Stimulated activated CD4-positive, alpha-beta T cell treated with anti-CD3 and anti-CD28 coated beads, Interleukin-1b, Interleukin-23, amount 100 ng/mL, for 24 hours (primary cell): ENCODE measurements at places on chromosomes 16 and 17.
A peak's percentile ranks its signal among the peaks of the same experiment; 100 is the strongest.

GRCh38 chr16:29653471-29653870 is 9.6 kb upstream of the SPN start:
- no peak for DNase-seq

DNA sequence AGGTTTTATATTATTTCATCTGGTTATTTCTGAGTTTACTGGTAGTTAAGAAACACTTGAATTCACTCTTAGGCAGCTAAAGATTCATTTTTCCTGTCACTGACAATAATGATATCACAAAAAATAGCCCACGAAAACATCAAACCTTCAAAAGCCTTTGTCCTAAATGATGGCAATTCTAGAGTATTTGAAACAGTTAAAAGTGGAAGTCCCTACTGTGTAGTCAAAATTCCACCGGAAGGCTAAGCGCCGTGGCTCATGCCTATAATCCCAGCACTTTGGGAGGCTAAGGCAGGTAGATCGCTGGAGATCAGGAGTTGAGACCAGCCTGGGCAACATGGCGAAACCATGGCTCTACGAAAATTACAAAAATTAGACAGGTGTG is 103.5 kb downstream of the HIC1 start:
- no peak for DNase-seq

GRCh38 chr17:82828875-82829487 is 10.8 kb downstream of the ZNF750 start:
- no peak for DNase-seq

GRCh38 chr16:86566601-86566965 is at the start of gene FOXC2:
FOXC2 (plus strand) TSS chr16:86566829; CDS start chr16:86567336, 507 bp downstream.
- DNase-seq: peak; percentile 52

DNA sequence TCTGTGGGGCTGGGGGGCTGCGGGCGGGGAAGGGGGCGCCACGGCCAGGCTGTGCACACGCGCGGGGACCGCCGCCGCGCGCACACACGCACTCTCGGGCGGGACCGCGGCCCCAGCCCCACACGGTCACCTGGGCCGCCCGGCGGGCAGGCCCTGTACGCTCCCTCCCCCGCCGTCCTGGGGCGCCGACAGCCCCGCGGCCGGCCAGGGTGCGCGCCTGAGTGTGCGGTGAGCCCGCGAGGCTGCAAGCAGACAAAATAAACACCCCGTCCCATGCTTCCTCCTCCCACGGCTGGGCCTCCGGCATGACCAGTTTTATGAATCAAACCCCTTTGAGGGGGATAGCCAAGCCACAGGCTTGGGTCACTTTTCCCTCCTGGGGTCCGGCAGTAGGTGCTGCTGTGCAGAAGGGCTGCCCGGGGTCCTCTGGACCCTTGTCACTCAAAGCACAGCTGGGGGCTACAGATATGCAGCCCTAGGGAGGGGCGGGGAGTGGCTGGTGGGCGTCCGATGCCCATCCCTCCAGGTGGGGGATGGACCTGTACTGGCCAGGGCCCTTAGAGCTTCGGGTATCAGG is 441 bp downstream of the VASN start:
- no peak for DNase-seq

DNA sequence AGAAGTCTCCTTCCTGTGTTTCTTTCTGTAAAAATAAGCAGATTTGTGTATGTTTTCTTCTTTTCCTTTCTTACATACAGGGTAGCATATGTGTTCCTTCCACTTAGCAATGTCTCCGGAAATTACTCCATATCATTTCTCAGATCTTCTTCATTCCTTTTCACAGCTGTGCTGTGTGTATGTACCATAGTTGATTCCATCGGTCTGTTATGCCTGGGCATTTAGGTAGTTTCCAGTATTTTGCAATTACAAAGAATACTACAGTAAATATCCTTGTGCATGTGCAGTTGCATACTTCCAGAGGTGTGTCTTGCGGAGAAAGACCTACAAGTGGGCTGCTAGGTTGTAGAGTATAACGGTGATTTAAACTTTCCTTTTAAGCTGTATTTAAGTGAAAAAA is 69.8 kb downstream of the CLEC16A start:
- DNase-seq: no peak

- DNase-seq: peak; percentile 7
Observed at GRCh38 chr17:46771561-46772474, 46.7 kb downstream of the WNT3 start.
